G401 (cell line): ENCODE measurements at places on chromosomes 11 and 22.

DNA sequence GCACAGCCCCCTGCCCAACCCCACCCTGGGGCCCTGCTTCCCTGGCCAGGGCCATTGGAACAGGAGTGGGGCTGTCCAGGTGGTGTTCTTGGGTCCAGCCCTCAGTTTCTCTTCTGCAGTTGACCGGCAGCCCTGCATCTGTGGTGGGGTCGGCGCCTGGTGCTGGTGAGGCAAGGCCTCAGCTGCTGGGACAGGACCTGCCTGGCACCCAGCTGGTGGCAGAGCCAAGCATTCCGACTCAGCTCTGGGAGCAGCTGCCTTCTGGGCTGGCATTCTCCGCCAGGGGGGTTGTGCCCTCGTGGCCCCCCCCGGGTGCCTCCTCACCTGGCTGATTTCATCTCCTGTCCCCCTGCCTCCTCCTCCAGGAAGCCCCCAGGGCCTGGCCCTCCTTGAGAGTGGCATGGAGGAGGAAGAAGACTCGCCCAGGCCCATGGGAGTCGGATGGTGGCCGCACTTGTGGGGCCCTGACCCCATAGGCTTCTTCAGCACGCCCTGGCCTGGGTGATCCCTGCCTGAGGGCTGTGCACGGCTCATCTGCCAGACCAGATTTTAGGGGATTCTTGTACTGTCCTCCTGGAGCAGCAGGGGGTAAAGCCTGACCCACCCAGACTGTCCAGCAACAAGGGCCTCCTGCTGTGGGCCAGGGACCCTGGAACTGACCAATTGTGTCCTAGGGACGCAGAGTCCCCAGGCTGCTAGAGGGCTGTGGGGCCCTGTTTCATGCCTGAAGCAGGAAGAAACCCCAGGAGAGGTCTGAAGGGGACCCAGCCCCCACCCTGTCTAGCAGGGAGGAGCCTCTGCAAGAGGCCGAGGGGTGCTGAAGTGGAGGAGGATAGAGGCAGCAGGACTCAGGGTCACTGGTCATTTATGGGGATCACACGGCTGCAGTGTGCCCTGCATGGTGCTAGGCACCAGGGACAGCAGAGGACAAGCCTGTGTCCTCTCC is 11.6 kb downstream of the CD81 start:
- DNase-seq: no peak

GRCh38 chr11:21180182-21180581 is 510.8 kb downstream of the NELL1 start:
- DNase-seq: no peak

DNA sequence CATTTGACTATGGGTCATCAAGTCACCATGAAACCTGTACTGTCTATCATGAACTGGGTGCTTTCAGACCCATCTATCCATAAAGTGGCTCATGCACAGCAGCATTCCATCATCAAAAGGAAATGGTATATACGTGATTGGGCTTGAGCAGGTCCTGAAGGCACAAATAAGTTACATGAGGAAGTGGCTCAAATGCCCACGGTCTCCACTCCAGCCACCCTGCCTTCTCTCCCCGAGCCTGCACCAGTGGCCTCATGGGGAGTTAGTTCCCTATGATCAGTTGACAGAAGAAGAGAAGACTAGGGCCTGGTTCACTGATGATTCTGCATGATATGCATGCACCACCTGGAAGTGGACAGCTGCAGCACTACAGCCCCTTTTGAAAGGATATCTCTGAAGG is 312.5 kb downstream of the TENM4 start:
- no peak for DNase-seq

DNA sequence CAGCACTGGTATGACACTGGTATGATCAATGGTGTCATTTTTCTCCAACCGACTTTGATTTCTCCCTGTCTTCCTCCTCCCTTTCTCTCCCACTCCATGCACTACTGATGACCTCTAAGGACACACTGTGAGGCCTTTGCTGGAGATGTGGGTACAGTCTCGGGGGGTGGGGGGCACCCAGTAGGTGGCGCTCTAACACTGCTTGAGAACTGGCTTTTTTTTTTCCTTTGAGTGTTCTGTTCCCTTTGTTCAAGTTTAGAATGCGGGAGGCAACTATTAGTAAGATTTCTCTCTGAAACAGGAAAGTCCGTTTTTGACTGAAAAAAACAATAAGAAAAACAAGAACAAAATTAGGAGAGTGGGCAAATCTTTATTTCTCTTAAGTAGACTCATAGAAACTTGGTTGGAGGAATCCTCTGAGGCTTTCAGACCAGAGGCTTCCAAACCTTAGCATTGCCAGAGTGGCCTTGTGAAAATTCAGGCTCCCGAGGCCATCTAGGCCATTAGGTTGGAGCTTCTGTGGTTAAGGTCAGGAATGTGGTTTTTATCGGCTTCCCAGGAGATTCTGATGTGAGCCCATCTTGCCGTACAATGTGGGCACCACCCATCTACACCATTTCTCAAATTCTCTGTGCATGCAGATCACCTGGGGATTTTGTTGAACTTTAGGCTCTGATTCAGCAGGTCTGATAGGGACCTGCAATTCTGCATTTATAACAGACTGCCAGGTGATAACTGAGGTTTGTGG is 43.2 kb downstream of the PANX1 start:
- peak; percentile 69 for DNase-seq

- no peak for DNase-seq
These were observed 5.7 kb downstream of the LTBP3 start for GRCh38 chr11:65552388-65552951.

- no peak for DNase-seq
These were observed 45.9 kb downstream of the ARHGAP32 start for GRCh38 chr11:129146191-129146590.

GRCh38 chr22:23180893-23181720 is 798 bp downstream of the BCR start:
- DNase-seq: no peak

- DNase-seq: peak; percentile 56
These were observed 1.2 kb downstream of the KMT2A start for GRCh38 chr11:118437208-118438125.

GRCh38 chr11:113587308-113587739 is 112.1 kb upstream of the DRD2 start:
- no peak for DNase-seq
